MG63 (cell line): ENCODE measurements at places on chromosomes 11 and 22. TPM values are rescaled to one million over a fixed set of nuclear protein-coding genes. Genes with fewer than 3 reads are reported as not detected.
A peak's percentile ranks its signal among the peaks of the same experiment; 100 is the strongest.

The TENM4 gene
- total RNA-seq, result not detected in 2 replicates

The BEST1 gene
- not detected in 2 replicates for total RNA-seq

The FADS3 gene
- 32.7 and 59.7 TPM in 2 replicates for total RNA-seq

The SMCO4 gene
- total RNA-seq, result 11.4 and 20.5 TPM in 2 replicates

The LIPT2 gene
- total RNA-seq, result 2.1 and 5.3 TPM in 2 replicates

The RASL10A gene
- total RNA-seq, result not detected in 2 replicates

The SLC29A2 gene
- total RNA-seq, result not detected in 2 replicates

The RIBC2 gene
- total RNA-seq, result 0.56 TPM in 1 of 2 replicates, not detected in the other

The SULT4A1 gene
- total RNA-seq, result not detected in 2 replicates

The KCTD14 gene
- total RNA-seq, result 5.8 and 12.8 TPM in 2 replicates

The CCDC87 gene
- total RNA-seq, result not detected in 2 replicates

The CCDC116 gene
- total RNA-seq, result not detected in 2 replicates

The APOA5 gene
- total RNA-seq, result not detected in 2 replicates

The MS4A15 gene
- total RNA-seq, result not detected in 2 replicates

The SLC1A2 gene
- total RNA-seq, result 0.57 TPM in 1 of 2 replicates, not detected in the other

DNA sequence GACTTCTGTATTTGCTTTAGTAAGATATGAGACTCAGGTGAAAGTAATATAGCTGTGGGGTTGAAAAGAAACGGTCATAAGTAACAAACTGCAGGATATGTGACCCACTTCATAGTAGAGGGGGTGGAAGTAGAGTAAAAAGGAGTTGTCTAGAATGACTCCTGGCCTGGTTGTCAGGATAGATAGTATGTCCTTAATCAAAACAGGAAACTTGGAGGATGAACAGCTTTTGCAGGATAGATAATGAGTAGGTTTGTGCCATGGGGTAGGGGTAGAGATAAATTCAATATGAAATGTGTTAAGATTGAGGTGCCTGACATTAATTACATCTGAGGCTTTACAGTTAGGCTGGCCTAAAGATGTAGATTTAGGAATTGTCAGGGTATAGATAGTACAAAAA is 47.0 kb upstream of the B3GNT6 start:
- no peak for DNase-seq

GRCh38 chr11:17405232-17406005 is 17.0 kb upstream of the KCNJ11 start:
- DNase-seq, result peak; percentile 61

DNA sequence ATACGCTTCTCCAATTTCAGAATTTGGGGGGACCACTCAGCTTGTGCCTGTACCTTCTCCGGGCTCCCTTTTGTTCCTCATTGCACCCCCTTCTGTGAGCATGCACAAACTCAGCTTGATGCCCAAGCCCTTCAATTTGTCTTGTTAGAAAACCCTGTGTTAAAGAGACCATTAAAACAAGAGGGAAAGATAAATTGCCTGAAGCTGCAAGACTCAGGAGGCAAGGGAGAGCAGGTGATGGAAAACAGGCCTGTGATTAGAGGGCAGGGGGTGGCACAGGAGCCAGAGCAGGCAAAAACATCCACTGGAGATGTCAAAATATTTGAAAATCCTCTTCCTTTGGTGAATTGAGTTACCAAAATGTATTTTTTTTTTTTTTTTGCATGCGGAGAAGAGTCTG is 121.7 kb downstream of the MIAT start:
- no peak for DNase-seq

DNA sequence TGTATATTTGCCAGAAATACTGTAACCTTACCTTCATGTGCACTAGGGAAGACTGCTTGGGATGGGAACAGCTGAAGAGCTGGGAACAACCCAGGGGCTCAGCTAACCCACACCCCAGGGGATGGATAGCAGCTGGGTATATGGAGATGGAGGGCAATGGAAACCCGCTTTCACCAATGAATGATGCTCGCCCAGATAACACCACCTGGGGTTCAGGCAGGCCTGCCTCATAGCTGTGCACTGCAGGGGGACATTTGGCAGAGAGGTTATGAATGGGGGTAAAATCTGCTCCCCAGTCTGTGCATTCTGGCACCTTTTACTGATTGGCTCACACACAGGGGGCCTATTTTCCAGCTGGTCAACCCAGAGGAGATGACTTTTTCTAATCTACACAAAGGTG is 170.7 kb downstream of the CHST1 start:
- no peak for DNase-seq

DNA sequence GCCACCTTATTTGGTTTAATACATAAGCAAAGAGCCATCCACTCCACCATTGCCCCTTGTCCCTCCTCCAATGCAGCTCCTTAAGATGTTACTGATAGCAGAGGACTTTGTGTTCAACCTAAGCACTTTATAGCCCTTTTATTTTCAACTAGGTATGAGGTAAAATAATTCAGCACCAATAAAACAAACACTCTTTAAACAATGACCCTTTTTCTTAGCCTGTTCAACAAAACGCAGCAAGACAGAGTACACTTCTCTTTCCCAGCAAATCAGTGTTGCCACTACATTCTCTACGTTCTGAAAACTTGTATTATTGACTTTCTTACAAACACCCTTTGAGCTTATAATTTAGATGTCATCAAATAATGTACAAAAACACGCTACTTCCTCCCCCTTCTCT is 104.0 kb upstream of the IGLL5 start:
- DNase-seq, result no peak

DNA sequence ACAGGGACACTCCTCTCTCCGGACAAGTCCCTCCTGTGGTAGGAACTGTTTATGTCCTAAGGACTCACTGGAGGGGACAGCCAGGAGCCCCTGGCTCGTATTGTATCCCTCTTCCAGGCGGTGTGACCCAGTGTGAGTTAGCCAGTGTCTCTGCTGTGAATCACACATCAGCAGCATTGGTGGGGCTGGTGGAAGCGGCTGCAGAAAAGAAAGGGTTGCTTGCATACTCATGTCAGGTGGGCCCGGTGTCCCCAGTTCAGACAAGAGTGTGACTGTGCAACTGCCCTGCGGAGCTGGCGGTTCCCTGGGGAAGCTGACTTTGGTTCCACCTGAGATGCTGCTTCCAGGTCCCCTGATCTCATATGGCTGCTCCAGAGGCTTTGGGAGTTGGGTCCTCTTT is 99.4 kb downstream of the ZBTB16 start:
- DNase-seq, result peak; percentile 50

DNA sequence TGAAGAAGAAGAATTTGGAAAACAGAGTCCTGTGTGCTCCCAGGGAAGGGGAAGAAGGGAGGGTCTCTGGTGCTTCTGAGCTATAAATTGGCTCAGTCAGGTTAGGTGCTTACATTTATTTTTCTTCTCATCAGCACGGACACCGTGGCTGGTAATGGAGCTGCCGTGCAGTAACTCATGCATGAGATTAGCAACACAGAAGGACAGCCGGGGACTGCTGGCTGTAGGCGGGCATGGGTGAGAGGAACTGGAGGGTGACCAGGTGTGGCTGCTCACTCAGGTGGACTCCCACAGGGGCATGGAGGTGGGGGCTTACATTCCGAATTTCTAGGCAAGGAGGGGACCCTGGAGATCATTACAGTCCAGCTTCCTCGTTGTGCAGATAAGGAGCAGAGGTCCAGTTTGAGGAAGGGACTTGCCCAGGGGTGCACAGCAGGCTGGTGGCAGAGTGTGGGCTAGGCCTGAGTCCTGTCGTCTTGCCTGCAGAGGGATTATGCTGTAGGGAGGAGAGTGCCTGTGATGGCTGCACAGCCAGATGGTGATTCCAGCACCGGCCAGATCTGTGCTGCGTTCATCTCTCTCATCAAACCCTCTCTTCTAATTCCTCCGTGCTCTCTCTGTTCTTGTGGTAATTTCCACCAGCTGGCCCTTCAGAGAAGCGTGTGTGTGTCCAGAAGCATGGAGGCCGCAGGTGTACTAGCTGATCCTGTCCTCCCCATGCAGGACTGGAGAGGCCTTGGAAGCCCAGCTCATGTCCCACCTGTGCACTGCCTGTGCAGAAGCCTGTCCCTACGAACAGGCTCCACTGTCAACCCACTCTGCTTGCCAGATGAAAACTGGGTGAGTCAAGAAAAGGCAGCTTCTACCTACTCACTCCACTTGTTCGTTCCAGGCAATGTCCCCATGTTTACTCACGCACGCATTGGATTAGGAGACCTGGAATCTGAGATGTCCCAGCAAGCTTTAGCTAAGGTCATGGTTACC is 78.9 kb downstream of the NTM start:
- no peak for DNase-seq

DNA sequence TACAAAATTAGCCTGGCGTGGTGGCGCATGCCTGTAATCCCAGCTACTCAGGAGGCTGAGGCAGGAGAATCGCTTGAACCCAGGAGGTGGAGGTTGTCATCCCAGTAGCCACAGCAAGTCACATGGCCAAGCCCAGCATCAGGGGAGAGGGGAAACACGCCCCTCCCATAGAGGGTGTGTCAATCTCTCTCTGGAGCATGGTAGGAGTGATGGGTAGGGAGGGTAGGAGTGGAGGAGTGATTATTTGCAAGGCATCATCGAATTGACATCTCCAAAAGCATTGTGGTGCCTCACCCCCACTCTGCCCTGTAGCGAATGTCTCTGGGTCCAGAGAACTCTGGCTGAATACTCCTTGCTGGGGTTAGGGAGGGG is 6.1 kb upstream of the SSTR3 start:
- no peak for DNase-seq

DNA sequence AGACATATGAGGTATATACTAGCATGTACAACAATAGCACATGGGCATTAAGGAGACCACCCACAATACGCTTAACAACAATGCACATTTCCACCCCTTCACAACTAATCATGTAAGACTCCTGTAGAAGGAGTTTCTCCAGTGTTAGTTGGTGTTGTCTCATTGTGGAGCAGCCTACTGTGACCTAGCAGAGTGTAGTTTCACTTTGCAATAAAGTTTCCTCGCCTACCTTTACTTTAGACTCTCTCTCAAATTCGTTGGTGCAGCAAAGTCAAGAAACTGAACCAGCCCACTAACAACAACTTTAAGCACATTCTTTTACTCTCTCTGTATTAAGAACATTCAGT is 863.6 kb downstream of the FAM181B start:
- no peak for DNase-seq

DNA sequence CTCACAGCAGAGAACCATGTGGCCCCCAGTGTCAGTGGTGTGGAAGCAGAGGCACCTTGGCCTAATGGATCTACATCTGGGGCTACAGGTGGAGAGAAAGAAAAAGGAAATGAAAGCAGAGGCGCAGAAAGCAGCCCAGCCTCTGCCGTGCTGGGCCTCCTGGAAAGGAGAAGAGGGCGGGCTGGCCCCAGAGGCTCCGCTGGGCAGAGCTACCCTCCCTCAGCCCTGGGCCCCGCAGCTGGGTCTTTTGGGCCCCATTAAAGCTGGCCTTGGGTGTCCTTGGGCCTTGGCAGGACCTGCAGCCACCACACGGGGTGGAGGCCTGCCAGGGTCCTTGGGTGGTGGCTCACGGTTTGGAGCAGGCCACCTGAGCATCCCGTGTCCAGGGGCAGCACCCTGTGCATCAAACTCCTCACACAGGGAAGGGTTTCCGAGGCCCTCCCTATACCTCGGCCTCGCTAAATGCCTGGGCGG is 31.6 kb upstream of the GAL start:
- DNase-seq, result no peak

- no peak for DNase-seq
These were observed 9.0 kb downstream of the RCOR2 start for GRCh38 chr11:63907808-63908530.

DNA sequence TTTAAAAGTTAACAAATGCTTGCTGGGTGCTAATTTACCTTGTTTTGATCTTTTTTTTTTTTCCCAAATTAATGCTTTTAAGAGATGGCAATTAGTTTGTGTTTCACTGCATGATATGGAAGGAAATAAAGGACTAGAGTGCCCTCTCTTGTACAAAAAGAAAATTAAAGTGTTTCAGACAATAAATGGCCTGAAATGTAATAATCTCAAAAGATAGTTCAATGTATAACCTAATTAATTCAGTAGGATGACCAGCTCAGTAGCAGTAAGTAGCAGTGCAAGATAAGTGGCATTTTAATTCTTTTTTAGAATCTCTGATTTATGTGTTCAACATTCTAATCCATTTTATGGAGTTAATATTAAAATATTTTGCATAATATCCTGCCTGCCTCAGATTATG is 39.9 kb upstream of the MYO18B start:
- DNase-seq, result no peak

DNA sequence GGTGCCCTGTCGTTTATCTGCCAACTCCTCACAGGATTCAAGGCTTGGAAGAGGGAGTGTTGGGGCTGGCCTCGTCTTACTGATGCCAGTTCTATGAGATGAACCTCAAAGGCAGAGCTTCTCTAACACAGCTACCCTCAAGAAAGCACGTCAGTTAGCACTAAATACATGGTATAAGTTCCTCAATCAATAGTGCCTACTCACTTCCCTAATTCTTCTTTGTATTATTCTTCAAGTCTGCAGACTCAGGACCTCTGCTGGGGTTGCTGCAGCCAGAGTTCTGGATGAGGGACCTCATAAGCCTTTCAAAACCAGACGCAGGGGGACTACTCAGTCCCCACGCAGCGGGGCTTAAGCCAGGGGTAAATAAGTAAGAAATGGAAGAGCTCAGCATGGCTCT is 118.3 kb downstream of the VPREB1 start:
- DNase-seq, result no peak

GRCh38 chr11:70226183-70226582 is 23.1 kb downstream of the FADD start:
- no peak for DNase-seq

DNA sequence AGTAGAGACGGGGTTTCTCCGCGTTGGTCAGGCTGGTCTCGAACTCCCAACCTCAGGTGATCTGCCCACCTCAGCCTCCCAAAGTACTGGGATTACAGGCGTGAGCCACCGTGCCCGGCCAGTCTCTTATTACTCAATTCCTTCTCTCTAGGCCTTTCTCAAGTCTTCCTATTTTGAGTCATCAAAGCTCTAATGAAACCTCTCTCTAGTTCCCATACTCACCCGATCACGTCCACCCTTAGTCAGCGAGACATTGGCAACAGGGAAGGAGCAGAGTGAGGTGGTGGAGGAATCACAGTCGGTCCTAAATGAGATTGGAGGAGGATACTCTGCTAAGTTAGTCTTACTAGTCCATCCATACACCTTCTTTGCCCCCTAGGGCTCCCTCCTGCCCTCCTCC is 5.0 kb downstream of the BSCL2 start:
- no peak for DNase-seq

DNA sequence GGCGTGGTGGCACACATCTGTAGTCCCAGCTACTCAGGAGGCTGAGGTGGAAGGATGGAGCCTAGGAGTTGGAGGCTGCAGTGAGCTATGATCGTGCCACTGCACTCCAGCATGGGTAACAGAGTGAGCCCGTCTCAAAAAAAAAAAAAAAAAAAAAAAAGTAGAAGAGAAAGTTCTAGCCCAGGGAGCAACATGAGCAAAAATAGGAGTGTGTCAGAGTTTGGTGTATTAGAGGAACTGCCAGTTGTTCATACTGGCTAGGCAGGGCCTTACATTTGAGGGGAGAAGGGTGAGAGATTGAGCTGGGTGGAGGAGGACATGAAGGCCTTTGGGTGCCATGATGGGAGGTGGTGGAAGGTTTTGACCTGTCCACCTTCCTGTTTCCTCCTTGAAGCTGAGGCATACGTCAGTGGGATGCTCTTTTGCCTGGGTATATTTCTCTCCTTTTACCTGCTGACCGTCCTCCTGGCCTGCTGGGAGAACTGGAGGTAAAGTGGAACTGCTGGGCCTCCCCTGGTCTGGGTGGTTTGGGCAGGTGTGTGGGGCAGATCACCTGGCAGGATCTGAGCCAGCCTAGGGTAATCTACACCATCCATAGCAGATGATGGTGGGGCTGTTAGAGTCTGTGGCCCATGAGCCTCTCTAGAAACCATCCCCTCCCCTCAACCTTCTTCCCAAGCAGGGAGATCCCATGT is 7.3 kb downstream of the SIDT2 start:
- no peak for DNase-seq
